Astrocyte of the cerebellum (primary cell): ENCODE measurements at places on chromosomes 7 and 10.

- no peak for DNase-seq
Observed at GRCh38 chr10:58555170-58555929, 42.7 kb downstream of the BICC1 start.

GRCh38 chr7:115491744-115492380 is 538.7 kb downstream of the TFEC start:
- DNase-seq, result no peak

DNA sequence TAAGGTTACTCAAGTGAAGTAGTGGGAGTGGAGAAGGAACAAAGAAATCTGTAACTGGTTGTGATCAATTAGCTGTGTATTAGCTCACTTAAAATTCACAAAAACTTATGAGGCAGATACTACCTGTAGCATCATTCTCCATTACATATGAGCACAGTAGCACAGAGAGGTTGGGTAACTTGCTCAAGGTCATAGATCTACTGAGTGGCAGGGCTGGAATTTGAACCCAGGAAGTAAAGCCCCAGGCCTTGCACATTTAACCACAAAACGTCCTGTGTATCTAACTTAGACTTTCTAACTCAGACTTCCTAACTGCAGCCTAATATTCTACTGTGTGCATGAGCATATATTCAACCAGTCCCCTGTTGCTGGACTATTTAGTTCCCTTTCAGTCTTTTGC is 5.6 kb upstream of the SLF2 start:
- DNase-seq, result no peak

- no peak for DNase-seq
Observed at GRCh38 chr7:5670183-5670935, 111.1 kb downstream of the RNF216 start.

GRCh38 chr10:48608279-48608681 is 3.4 kb upstream of the ARHGAP22 start:
- DNase-seq, result no peak

GRCh38 chr7:152902054-152902453 is 142.5 kb downstream of the ACTR3B start:
- no peak for DNase-seq

DNA sequence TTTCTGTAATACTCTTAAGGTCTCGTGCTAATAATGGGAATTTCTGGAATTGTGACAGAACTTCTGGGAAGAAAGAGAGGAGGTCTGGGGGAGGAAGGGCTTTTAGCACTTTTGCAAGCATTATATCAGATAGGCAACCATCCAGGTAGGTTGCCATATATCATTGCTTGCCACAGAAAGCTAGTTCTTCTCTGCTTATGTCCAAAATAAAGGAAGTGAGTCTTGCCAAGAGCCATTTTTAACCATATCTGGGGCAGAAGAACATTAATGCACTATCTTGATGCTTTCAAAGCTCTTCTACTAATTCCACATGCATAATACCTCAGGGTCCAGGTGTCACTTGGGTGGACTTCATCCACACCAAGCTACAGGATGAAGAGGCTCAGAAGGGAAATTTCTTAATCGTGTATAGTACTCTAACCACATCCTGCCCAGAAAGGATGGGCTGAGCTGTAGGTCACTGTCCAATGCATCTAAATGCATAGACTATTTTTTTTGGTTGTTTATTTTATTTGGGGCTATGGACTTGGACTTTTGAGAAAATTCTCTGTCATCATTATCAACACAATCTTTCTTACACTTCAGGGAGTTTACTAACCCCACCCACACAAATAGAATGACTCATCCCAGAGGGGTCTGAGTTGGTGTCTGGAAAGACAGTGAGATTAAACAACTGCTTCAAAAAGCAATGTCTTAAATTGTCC is 68.9 kb upstream of the ADO start:
- DNase-seq, result no peak

- no peak for DNase-seq
Observed at GRCh38 chr7:140479739-140480084, 407 bp upstream of the MKRN1 start.

GRCh38 chr10:64091897-64092296 is 570.7 kb downstream of the REEP3 start:
- DNase-seq, result no peak

- DNase-seq, result no peak
Observed at GRCh38 chr7:64744680-64745079, 49.5 kb upstream of the ZNF138 start.

- no peak for DNase-seq
Observed at GRCh38 chr7:73437621-73438416, 4.2 kb downstream of the FZD9 start.

GRCh38 chr10:88437411-88437810 is 145.7 kb downstream of the RNLS start:
- no peak for DNase-seq

GRCh38 chr10:127254276-127254675 is 57.9 kb upstream of the INSYN2A start:
- DNase-seq, result no peak

- no peak for DNase-seq
Observed at GRCh38 chr7:96359876-96360275, 38.0 kb upstream of the SLC25A13 start.

- DNase-seq, result peak; percentile 74
Observed at GRCh38 chr10:77163670-77164348, 473.8 kb downstream of the KCNMA1 start.

DNA sequence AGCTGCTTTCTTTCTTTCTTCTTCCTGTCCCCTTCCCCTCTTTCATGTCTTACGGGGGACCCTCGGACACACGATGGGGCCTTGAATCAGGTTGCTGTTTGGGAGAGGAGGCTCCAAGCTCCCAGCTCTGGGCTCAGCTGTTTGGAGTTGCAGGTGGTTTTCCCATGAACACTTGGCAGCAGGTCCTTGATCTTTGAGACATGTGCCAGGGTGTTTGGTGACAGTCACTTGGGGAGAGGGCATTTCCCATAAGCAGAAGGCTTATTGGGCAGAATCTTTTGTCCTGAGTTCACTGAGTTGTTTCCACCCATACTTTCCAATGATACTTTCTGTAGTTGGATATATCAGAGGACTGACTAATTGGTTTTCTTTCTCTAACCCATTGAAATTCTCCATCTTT is 104.7 kb upstream of the SH2B2 start:
- DNase-seq, result no peak

GRCh38 chr7:47818796-47819606 is 129.3 kb downstream of the PKD1L1 start:
- DNase-seq, result peak; percentile 80

- peak; percentile 78 for DNase-seq
Observed at GRCh38 chr10:99945263-99945662, 64.5 kb downstream of the DNMBP start.

DNA sequence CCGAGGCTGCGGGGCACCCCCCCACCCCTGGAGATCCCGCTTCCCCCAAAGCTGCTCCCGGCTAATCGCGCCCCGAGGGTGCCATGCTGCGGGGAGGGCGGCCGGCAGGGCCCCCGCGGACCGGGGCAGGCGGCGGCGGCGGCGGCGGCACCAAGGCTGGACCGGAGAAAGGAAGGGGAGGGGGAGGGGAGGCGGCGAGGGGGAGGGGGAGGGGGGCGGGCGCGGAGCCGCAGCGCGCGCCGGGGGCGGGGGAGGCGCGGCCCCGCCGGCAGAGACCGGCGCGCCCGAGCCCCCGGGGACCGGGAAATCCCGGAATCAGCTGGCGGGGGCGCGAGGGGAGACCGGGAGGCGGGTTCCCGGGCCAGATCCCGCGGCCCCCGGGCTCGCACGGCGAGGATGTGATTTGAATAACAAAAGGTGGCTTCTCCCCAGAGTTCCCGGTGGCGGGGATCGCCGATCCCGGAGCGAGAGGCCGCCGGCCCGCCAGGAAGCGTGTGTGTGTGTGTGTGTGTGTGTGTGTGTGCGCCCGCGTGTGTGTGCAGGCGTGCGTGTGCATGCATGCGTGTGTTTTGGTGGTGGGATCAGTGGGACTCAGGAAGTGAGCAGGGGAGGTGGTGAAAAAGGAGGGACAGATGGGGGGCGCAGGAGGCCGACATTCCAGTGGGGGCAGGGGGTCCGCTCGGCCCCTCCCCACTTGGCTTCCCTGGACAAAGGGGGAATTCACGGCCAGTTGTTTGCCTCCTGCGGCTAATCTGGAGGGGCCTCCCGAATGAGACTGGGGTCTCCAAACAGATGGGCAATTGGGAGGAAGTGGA is 99.5 kb downstream of the HIP1 start:
- DNase-seq, result no peak

GRCh38 chr10:100761191-100761590 is 15.8 kb downstream of the PAX2 start:
- no peak for DNase-seq

DNA sequence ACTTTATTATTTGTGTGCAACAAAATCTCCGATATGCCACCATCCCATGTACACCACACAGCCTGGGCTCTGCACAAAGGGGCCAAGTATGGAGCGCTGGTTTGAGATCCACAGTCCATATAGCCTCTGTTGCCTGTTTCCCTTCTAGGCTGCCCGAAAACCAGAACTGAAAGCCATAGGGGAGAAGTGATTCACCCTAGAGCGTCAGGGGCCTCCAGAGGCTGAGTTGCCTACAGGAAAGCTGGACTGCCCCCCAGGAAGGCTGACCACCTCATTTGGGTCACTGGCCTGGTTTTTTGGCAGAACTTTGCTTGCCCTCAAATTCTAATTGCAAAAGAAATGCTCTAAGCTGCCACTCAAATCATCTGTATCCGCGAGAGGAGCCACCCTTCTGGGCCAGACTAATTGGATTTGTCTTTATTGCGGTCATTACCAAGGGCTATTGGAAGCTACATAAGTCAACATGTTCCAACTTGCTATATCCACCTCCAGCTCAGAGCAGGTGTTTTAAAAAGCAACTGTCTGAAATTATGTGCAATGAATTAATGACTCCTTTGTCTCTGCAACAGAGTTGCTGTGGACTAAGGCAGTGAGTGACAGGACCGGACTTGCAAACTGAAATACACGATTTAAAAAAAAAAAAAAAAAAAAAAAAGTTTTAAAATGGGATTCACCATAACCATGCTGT is 28.3 kb upstream of the FRMD4A start:
- DNase-seq, result peak; percentile 63

GRCh38 chr7:132828502-132828901 is 252.2 kb upstream of the PLXNA4 start:
- no peak for DNase-seq

DNA sequence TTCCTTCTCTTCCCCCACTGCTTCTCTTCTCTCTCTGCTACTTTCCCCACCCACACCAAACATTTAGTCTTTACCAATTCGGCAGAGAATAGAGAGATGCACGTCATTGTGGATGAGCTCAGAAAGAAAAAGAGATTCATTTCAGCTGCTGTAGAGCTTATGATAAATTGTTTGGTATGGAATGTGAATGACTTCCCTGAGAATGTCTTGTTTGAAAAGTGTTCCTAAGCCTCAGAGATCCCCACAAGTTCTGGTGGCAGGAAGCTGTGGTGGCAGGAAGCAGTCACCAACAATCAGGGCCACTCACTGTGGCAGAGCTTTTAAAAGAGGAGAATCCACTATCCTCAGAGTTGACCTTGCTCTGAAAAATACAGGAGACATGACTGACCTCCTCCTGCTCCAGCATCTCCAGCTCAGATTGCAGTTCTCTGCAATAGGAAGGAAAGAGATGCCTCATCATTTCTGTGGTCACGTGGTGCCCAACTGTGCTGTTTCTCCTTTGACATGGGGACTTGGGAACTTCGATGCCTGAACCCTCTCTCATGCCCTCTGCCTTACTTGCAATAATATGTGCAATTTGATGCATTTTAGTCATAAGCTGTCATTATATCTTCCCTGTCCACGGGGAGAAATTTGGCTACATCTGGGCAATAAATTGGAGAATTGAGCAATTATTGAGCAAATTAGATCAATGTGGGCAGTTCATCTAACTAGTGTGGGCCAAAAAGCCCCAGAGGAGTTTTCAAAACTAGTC is 76.5 kb downstream of the BMPER start:
- no peak for DNase-seq

DNA sequence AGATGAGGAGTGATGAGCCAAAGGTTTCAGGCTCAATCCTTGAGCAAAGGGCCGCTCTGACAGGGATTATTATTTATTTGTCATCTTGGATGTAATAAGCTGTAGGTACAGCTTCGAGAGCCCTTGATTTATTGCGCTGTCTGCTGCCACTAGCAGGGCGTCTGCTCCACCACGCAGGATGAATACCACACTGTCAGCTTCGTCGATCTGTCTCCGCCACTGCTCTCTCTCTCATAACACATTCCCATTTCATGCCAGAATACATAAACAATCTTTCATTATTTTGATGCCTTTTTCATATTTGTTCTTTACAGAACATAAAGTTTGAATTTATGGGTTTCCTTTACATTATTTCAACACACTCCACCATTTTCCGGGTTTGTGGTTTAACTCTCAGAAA is 276.6 kb downstream of the LRMDA start:
- no peak for DNase-seq

GRCh38 chr10:88246675-88247074 is 336.4 kb downstream of the RNLS start:
- no peak for DNase-seq

DNA sequence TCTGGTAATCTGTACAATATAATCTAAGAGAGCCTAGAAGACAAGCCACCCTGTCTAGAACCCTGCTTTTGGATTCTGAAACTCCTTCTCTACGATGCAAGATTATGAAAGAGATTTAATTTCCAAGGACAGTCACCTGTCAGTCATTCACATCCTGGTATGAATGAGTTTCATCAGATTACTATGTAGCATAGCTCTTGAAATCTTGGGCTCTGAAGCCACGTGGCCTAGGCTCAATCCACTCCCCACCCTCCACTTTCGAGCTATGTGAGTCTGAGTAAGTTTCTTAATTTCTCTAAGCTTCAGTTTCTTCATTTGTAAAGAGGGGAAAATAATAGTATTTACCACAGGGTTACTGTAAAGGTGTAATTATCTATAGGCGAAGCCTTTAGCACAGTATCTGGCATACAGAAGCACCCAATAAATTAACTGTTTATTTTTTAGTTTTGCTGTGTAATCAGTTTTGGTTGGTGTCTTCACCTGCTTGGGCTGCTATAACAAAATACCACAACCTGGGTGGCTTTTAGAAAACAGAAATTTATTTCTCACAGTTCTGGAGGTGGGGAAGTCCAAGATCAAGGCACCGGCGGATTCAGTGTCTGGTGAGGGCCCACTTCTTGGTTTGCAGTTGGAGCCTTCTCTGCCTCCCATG is 71.3 kb downstream of the MYOF start:
- no peak for DNase-seq

GRCh38 chr7:158645842-158646241 is 58.2 kb upstream of the PTPRN2 start:
- no peak for DNase-seq

- DNase-seq, result no peak
Observed at GRCh38 chr7:48443051-48443450, 271.8 kb downstream of the ABCA13 start.
